ENCODE measurements at places on chromosomes 3 and 15. TPM values are rescaled to one million over a fixed set of nuclear protein-coding genes. Genes with fewer than 3 reads are reported as not detected.

GRCh38 chr15:48084759-48085590, 35.8 kb upstream of the SLC24A5 start:
- no peak overlapping the region for H3K27ac ChIP-seq
- H3K36me3 ChIP-seq: no peaks in the 10 kb centered on the region
- DNase-seq: no peak
- H3K4me3 ChIP-seq: no peak overlapping the region
- no peaks in the 10 kb centered on the region for H3K27me3 ChIP-seq
- H3K4me1 ChIP-seq: no peaks in the 10 kb centered on the region

DNA sequence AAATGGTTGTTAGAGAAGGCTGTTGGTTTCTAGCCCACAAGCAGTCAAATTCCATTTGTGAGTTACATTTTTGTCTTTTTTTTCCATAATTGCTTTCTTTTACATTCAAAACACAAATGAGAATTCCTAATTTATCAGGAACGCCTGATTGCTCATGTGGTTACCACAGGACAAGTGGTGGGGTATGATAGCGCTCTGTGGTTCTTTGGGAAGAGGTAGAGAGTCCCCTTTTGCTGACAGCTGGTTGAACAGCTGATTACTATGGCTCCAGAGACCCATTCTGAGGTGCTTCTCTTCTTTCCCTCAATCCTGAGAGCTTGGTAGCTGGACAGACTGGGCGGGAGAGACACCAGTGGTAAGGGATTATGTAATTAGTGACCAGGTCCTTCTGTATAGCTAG, 24.4 kb downstream of the CNOT10 start:
- peaks cover 9% of the 10 kb centered on the region for H3K4me1 ChIP-seq
- peaks cover 8% of the 10 kb centered on the region for H3K36me3 ChIP-seq
- H3K27ac ChIP-seq: no peak overlapping the region
- DNase-seq: no peak

DNA sequence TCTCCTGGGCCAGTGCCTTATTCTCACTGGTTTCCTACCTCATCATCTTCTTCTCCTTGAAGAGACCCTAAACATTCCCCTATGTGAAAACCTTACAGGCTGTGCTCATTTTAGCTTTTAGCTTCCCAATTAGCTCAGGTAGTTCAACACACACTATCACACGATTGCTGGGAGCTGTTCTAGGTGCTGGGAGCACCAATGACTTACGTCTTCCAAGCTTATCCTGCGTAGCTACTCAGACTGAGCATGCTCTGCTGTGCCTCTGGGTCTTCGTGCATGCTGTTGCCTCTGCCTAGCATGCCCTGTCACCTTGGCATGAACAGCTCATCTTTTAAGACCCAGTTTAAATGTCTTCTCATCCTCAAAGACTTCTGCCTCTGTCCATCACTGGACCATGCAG, 55.7 kb upstream of the APEH start:
- no peaks in the 10 kb centered on the region for H3K4me1 ChIP-seq
- no peaks in the 10 kb centered on the region for H3K36me3 ChIP-seq
- H3K4me3 ChIP-seq: no peak overlapping the region
- DNase-seq: no peak

DNA sequence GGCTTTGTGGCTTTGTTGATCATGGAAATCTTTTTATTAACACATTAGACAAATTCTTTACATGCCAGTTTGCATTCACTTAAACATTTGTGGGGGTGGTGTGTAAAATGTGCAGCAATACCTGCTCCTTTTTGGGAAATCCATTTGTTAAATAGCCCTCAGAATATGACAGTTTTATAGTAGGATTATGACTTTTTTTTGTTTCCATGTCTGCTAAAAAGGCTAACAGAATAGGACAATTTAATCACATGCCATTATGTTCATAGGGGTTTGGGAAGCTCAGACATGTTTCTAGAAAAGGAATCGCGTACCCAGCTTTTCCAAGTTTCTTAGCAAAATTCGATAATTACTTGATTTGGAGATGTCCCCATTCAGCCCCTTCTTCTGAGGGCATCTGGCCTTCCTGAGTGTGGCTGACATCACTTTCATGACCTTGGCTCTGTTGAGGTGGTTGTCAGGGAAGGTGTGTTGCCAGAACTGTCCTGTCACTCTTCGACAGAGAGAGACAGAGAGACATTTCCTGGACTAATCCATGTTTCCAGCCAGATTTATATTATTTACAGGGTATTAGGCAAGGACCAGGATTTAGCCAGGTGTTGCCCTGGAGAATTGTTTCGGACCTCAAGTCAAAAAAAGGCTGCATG, 126.4 kb downstream of the PTPRG start:
- no peak for DNase-seq
- H3K4me3 ChIP-seq: no peak overlapping the region
- no peaks in the 10 kb centered on the region for H3K27me3 ChIP-seq
- H3K4me1 ChIP-seq: peaks cover 17% of the 10 kb centered on the region
- no peaks in the 10 kb centered on the region for H3K36me3 ChIP-seq

DNA sequence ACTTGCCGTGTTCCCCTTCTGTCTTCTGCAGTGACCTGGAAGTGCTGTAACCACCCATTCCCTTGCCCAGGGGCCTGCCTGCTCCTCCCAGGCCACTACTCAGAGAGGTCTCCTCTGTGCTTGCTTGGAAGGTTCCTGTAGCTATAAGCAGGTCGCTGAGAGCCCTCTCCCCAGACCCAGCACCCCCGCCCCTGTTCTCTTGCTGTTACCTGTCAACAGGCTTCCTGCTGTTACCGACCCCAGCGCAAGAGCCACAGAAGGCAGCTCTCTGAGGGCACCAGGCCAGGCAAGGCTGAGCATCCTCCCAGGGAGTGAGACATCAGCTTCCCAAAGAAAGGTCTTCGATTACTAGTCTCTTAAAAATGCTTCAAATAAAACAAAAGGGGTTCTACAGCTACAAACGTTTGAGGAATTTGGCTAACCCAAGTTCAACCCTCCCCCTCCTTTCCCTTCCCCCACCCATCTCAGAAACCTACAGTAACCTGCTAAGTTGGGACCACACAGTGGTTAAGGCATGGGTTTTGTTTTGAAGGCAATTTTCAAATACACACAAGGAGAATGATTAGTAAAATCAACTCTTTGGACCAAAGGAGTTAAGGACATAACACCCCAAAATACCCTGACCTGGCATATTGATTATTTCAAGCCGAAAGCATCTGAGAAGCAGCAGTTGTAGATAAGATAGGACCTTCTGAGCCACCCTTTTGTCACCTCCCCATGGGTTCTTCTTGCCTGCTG, 74.9 kb upstream of the MFGE8 start:
- no peak overlapping the region for H3K27ac ChIP-seq
- no peak for DNase-seq
- no peaks in the 10 kb centered on the region for H3K36me3 ChIP-seq
- no peak overlapping the region for H3K4me3 ChIP-seq

GRCh38 chr3:11220230-11220629, 52.0 kb upstream of the ATG7 start:
- no peak overlapping the region for H3K4me3 ChIP-seq
- no peaks in the 10 kb centered on the region for H3K27me3 ChIP-seq
- DNase-seq: no peak
- H3K27ac ChIP-seq: no peak overlapping the region
- H3K36me3 ChIP-seq: no peaks in the 10 kb centered on the region

DNA sequence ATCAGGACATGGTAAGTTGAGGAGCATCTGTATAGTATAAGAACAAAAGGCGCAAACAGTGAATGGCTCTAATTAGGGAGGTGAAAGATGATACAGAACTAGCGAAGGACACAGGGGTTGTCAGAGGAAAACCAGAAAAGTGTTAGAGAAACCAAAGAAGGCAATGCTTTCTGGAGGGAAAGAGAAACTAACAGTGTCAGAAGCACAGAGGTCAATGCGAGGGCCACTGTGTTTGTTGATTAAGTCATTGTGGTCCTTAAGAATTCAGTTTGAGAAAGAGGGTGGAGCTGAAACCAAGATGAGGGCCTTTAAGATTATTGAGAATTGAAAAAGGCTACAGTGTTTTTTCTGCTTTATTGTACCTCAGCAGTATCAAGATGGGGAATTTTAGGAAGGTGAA, 28.8 kb downstream of the ATG7 start:
- H3K4me1 ChIP-seq: peaks cover 5% of the 10 kb centered on the region
- H3K4me3 ChIP-seq: no peak overlapping the region
- H3K27ac ChIP-seq: no peak overlapping the region
- DNase-seq: no peak
- H3K27me3 ChIP-seq: no peaks in the 10 kb centered on the region

- H3K27ac ChIP-seq: peak overlapping the region; percentile 88
- H3K36me3 ChIP-seq: no peaks in the 10 kb centered on the region
- DNase-seq: no peak
- H3K27me3 ChIP-seq: peaks cover 31% of the 10 kb centered on the region
- H3K4me3 ChIP-seq: no peak overlapping the region
- peaks cover 26% of the 10 kb centered on the region for H3K4me1 ChIP-seq
Measured at GRCh38 chr15:96355568-96356187, 25.2 kb downstream of the NR2F2 start.

DNA sequence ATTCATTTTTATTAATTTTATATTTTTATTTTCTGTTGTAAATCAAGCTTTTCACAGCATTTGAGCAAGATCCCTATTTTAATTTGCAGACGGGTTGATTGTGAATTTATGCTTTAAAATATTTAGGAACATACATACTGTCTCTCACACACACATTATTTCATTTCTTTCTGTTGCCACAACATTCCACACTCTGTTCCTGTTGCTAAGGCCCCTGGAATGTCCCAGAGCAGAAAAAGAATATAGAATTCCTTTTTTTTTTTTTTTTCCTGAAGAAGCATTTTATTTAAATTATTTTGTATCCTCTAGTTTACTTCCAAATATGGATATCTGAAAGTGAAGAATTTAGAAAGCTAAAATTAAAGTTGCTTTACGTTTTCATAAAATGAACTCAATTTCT, 36.8 kb upstream of the SCAANT1 start:
- no peak overlapping the region for H3K27ac ChIP-seq
- H3K27me3 ChIP-seq: no peaks in the 10 kb centered on the region
- peaks cover 57% of the 10 kb centered on the region for H3K4me1 ChIP-seq

DNA sequence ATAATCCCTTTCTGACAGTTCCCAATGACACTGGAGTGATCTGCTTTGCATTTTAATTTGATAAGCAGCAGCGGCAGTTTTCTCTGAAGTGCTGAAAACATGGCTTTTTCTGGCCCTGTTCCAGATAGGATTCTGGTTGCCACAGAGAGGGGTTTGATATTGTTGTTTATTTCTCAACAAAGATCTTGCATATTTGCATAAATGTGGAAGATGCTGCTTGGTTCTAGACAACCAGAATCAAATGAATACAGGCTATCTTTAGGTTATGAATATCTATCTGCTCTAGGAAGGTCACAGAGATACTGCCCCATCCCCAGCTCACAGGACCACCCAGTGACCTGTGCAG, 137.1 kb downstream of the ZNF609 start:
- DNase-seq: no peak
- no peaks in the 10 kb centered on the region for H3K27me3 ChIP-seq
- H3K36me3 ChIP-seq: no peaks in the 10 kb centered on the region

DNA sequence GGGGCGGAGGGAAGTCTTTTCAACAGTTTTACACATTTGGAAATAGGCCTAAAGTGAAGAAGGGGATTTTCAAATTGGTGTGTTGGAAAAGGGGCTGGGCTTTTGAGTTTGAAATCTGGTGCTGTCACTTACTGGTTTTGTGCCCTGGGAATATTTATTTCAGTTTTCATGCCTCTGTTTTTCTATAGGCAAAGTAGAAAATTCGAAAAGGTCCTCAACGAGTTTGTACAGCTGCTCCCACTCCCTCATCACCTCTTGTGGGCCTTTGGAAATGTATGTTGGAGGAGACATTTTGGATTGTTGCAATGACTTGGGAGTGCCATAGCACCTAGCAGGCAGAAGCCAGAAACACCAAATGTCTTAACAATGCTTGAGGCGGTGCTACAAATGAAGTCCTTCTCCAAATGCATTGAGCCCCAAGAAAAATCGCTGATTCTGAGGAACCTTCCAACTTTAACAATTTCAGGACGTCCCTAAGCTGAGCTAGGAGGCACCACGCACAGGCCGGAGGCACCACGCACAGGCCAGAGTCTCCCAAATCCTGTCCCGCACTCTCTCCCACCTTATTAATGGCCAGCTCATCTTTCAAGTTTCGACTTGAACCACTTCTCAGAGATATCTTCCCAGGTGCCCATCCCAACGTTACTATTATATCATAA, 639 bp upstream of the POLR2M start:
- DNase-seq: no peak
- peaks cover 20% of the 10 kb centered on the region for H3K36me3 ChIP-seq
- H3K4me1 ChIP-seq: peaks cover 28% of the 10 kb centered on the region
- H3K27ac ChIP-seq: peak overlapping the region; percentile 95
- H3K27me3 ChIP-seq: no peaks in the 10 kb centered on the region

GRCh38 chr3:160735826-160736225, 20.2 kb upstream of the PPM1L start:
- no peak overlapping the region for H3K4me3 ChIP-seq
- DNase-seq: no peak
- H3K36me3 ChIP-seq: no peaks in the 10 kb centered on the region
- no peaks in the 10 kb centered on the region for H3K27me3 ChIP-seq
- no peak overlapping the region for H3K27ac ChIP-seq

SRGAP3 gene
- polyA plus RNA-seq: 1.2 TPM

NOX5 gene
- not detected for polyA plus RNA-seq

UPK1B gene
- not detected for polyA plus RNA-seq

NUSAP1 gene
- 34.7 TPM for polyA plus RNA-seq

Data from sigmoid colon (tissue), 7 donors.